ENCODE measurements at places on chromosomes 4 and X. TPM values are rescaled to one million over a fixed set of nuclear protein-coding genes. Genes with fewer than 3 reads are reported as not detected.

The MSANTD1 gene
- total RNA-seq, result 0.48 TPM

The PABPC1L2A gene
- not detected for total RNA-seq

The TRMT10A gene
- total RNA-seq, result 17.2 TPM

The PAGE2B gene
- total RNA-seq, result 1.3 TPM

The TNIP3 gene
- total RNA-seq, result 5.4 TPM

The CTSO gene
- total RNA-seq, result 0.77 TPM

The RAB40AL gene
- not detected for total RNA-seq

The RAPGEF2 gene
- 11.1 TPM for total RNA-seq

The STPG2 gene
- total RNA-seq, result 0.18 TPM

The PLK4 gene
- total RNA-seq, result 76.4 TPM

The INTU gene
- total RNA-seq, result 0.75 TPM

The CXorf51A gene
- not detected for total RNA-seq

The MTTP gene
- 1.2 TPM for total RNA-seq

The SCD5 gene
- 1.9 TPM for total RNA-seq

The NKX3-2 gene
- total RNA-seq, result not detected

The MAGED4B gene
- total RNA-seq, result 2.9 TPM

The FAM9B gene
- total RNA-seq, result not detected

The AFF1 gene
- total RNA-seq, result 71.7 TPM

The IL3RA gene
- total RNA-seq, result 0.41 TPM

The ZNF157 gene
- 2.6 TPM for total RNA-seq

The AMTN gene
- total RNA-seq, result not detected
